Fibroblast of skin of right quadriceps (primary cell): ENCODE measurements at places on chromosomes 1 and 21.
A peak's percentile ranks its signal among the peaks of the same experiment; 100 is the strongest.

- peak; percentile 48 for DNase-seq
Measured at GRCh38 chr1:64031236-64031635, 172.2 kb upstream of the UBE2U start.

- DNase-seq, result no peak
Measured at GRCh38 chr1:157352817-157353408, 199.4 kb downstream of the FCRL5 start.

- peak; percentile 97 for DNase-seq
Measured at GRCh38 chr1:186974774-186975181, 146.0 kb downstream of the PLA2G4A start.

DNA sequence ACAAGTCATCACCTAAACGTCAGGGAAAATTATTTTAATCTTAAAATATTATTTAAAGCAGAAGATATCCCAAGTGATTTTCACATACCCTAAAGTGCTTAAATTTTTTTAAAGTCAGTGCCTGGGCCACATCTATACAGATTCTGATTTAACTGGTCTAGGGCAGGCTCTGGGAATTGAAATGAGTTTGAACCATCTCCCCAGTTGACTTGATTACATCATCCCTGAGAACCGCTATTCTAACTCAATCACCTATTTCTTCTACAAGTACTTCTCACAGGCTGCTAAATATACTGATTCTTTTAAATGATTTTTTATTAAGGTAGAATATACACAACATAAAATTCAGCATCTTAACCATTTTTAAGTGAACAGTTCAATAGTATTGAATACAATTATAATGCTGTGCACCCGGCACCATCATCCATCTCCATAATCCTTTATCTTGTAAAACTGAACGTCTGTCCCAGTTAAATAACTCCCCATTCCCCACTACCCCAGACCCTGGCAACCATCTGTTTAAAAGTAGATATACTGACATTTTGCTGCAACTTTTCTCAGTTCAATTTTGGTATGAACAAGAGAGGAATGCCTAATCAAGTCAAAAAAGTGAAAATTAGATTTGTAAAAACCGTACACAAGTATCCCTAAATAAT, 19.5 kb downstream of the GART start:
- DNase-seq, result no peak

DNA sequence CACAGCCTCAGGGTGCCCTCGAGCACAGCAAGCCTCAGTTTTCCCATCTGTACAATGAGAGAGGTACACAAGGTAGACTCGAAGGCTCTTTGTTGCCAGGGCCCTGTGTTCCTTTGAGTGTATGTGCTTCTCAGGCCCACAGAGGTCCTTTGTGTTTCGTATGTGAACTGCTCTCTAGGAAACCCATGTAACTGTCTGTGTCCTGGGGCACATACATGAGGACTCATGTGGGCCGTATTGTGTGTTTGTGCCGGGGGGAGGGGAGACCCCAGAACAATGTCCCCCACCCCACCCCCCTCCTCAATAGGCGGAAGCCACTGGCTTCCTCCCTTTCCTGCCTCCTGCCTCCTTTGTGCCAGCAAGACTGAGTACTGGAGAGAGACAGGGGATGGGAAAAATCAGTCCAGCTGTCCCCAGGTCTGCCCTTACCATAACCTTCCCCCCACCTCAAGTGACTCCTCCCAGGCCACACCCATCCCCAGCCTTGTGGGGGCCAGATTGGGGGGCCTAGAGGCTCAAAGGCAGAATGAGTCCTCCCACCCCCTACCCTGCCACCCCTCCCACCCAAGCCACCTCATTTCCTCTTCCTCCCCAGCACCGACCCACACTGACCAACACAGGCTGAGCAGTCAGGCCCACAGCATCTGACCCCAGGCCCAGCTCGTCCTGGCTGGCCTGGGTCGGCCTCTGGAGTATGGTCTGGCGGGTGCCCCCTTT, at the start of gene TIE1:
Gene TIE1 (plus strand): TSS at position 605 of the 717 bp plus-strand sequence. CDS start 90 bp downstream, at position 695.
- DNase-seq, result no peak

DNA sequence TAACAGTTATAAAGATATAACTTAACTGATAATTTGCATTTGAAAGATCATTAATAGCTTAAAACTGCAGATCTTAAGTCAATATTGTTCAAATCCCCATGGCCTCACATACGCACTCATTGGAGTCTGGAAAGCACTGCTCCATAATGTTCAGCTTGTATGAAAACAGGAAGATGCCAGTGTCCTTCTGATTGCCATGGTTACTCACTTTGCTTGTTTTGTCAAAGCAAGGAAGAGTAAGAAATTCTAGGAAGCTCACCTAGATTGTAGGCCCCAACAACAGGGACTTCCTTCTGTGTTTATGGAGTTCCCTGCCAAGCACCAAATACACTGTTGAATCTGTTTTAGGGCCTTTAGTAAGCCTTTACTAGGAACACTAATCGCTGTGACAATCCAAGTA, 10.9 kb downstream of the GAS5 start:
- DNase-seq, result no peak

DNA sequence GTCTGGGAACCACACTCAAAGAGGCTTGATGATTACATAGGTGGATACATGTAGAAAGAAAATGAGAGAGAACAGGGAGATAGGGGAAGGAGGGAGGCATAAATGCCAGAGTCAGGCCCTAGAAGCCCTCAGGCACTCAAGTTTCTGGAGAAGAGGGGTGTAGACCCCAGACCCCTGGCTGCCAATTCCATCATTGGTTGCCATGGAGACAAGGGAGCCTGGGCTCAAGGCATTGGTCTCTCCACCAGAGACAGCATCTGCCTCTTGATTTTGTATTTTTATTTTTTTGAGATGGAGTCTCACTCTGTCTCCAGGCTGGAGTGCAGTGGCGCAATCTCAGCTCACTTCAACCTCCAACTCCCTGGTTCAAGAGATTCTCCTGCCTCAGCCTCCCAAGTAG, 114.3 kb upstream of the GRIK3 start:
- DNase-seq, result no peak

DNA sequence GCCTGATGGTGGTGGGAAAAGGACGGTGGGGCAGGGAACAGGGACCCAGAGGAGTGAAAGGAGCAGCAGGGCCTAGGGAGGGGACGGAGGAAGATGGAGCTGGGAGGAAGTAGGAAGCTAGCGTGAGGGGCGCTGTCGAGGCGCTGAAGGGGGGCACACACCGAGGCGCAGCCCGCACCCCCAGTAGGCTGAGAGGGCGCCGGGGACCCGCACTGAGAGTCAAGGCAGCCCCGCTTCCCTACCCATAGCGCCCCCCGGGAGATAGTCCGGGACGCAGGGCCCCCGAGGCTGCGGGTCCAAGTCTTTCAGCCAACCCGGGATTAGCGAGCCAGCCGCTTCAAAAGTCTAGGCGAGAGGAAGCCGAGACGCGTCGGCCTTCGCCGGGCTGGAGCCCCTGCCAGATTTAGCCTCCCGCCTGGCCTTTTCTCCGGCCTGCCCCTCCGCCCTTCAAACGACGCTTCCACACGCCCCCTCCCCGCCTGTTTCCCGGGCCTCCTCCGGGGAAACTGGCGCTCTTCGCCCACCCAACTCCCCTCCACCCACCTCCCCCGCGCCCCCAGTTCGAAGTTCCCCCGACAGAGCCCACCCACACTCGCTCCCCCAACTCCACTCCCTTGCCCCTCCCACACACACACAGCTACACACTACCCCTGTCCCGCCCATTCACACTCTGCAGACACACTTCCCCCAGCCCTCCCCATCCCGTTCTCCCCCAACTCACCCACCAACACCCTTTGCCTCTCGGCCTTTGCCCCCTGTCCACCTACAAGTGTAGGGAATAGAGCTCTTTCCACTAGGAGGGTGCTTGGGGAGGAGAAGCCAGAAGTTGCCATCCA, 7.8 kb upstream of the PROX1 start:
- no peak for DNase-seq

- no peak for DNase-seq
Measured at GRCh38 chr1:8908388-8909151, 30.1 kb upstream of the ENO1 start.

- DNase-seq, result no peak
Measured at GRCh38 chr1:152127673-152128072, 12.4 kb upstream of the TCHH start.

DNA sequence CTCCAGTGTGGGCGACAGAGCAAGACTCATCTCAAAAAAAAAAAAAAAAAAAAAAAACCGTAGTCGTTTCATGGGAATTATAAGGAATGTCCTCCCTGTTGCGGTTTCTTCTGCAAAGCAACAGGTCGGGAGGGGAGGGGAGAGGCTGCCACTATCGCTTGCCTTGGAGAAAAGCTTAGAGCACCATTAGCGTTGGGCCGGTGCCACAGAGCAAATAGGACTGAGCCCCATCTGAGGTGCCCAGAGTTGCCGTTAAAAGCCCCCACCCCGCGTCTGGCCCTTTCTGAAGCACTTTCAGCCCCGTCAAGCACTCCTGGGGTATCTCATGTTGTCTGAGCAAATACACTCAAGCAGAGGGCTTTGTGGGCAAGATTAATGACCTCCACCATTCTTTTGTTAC, 2.2 kb downstream of the RIPPLY3 start:
- DNase-seq, result no peak

- no peak for DNase-seq
Measured at GRCh38 chr1:180501865-180502360, 464 bp downstream of the ACBD6 start.

- DNase-seq, result no peak
Measured at GRCh38 chr1:23525558-23526250, 5.3 kb downstream of the E2F2 start.

- no peak for DNase-seq
Measured at GRCh38 chr1:20072771-20073170, 2.8 kb downstream of the PLA2G5 start.

DNA sequence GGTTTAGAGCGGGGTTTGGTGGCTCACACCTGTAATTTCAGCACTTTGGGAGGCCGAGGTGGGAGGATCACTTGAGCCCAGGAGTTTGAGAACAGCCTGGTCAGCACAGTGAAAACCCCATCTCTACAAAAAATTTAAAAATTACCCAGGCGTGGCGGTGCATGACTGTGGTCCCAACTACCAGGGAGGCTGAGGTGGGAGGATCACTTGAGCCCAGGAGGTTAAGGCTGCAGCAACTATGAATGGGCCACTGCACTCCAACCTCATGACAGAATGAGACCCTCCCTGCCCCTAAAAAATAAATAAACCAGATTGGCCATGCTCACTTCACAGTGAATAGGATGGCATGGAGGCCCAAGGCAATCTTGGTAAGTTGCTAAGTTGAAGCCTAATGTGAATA, 168.9 kb downstream of the RHOU start:
- DNase-seq, result no peak

- no peak for DNase-seq
Measured at GRCh38 chr1:86739648-86740509, 35.5 kb downstream of the SH3GLB1 start.

DNA sequence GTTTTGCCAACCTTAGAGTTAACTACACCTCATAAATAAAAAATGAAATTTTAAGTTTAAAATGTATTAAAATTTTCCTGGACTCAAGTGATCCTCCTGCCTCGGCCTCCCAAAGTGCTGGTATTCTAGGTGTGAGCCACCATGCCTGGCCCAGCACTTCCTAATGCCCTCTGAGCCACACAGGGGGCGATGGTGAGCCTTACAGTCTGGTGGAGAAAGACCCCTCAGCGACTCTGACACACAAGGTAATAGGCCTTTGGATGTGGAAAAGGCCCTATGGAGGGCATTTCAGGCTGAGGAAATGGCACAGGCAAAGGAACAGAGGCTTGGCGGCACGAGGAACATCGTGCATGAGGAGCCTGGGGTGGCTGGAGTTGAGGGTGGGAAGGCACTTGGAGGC, 6.7 kb downstream of the CITED4 start:
- DNase-seq, result no peak

DNA sequence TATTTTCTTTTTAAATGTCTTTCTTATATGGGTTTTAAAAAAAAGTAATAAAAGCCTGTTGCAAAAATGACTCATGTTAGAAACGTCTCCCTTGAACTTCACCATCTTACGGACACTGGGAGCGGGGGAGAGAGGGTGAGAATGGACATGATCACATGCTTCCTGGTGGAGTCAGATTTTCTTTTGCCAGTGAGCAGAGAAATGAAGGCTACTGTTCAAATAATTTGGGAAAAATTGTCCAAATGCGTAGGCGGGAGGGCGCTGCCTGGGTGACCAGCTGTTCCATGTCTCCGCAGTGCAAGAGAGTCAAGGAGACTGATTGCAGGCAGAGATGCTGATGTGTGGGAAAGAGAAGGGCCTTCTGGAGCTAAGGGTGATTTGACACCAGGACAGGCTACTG, 23.1 kb downstream of the EIF2D start:
- peak; percentile 84 for DNase-seq

GRCh38 chr1:12179111-12179519, 12.3 kb downstream of the TNFRSF1B start:
- DNase-seq, result peak; percentile 69

GRCh38 chr1:151175863-151176262, at the start of gene TMOD4:
TSS of gene TMOD4 (minus strand) at chr1:151175981. CDS start at chr1:151174875, 1,106 bp downstream.
- peak; percentile 12 for DNase-seq

DNA sequence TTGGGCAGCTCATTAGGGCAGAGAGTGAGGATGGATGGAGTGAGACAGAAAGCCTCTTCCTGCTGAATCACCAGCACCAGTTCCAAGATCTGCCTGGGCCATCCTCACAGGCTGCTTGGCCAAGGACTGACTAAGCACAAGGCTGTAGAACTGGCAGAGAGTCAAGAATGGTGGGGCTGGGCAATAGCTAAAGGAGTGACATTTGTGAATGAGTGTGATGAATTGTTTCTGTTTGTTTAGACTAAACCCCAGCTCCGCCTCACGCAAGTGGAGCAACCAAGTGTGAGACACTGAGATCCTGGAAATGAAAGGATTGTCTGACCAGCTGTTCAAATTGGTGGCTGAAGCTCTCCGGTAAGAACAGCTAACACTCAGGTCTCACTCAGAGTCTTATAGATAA, 38.6 kb downstream of the BRINP2 start:
- peak; percentile 99 for DNase-seq

- DNase-seq, result no peak
Measured at GRCh38 chr1:32250893-32251716, at the start of gene LCK. TSS of gene LCK (plus strand) at chr1:32251265. CDS start at chr1:32274330, 23,065 bp downstream.

DNA sequence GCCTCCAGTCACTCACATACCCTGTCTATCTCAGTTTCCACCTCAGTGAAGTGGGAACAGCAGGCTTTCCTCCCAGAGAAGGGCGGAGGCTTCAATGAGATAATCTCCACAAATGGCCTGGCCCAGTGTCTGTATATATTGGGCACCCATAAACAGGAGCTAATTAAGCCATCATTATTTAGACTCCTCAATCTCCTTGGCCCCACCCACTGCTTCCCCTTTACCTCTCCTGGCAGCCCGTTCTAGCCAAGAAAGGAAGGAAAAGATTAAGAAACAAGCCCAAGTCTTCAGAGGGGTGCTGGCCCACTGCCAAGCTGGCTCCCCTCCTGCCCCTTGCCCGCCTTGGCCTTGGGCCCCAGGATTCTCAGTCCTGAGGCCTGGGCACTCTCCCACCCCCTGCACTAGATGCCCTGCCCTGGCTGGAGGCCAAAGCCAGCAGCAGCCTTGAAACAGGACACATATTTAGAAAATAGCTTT, 15.9 kb upstream of the EPB41 start:
- DNase-seq, result no peak
